ENCODE measurements at places on chromosomes 1 and 21.

DNA sequence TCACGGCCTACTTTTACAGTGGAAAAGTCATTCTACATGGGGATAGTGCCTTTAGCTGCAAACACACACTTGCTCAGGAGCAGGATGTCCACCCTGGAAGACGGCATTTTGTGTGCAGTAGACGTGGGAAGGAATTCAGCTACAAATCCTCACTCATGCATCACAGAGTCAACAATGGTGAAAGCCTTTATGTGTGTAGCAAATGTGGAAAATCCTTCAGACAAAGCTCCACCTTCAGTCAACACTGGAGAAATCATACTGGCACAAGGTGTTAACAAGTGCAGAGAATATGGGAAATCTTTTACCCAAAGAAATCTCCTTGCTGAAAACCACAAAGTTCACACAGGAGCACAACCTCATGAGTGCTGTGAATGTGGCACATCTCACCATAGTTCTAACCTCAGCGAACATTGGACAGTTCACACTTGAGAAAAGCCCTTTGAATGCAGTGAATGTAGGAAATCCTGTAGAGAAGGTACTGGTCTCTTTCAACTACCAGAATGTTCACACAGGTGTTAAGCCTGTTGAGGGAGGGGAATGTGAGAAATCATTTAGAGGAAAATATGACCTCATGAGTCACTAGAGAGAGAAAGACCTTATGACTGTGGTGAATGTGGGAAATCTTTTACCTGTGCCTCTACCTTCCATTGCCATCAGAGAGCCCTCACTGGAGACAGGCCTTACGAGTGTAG is 101.8 kb downstream of the PTGS2 start:
- no peak for DNase-seq

DNA sequence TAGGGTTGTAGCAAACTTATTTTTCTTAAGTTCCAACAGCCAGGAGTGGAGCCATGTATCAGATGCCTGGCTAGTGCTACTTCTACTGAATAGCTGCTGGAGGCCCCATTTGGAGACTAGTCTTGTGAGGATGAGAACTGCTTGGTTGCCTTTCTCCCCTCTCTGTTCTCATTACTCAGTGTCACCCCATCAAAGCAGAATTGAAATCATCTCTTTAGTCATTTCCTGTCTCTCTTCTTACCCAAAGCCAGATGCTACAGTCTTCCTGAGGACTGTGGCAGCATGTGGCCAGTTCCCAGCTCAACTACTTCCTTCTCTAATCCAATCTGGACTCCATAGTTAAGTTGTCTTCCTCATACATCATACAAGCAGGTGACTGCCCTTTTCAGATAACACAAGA is 197.5 kb downstream of the BRINP2 start:
- DNase-seq, result peak; percentile 26

DNA sequence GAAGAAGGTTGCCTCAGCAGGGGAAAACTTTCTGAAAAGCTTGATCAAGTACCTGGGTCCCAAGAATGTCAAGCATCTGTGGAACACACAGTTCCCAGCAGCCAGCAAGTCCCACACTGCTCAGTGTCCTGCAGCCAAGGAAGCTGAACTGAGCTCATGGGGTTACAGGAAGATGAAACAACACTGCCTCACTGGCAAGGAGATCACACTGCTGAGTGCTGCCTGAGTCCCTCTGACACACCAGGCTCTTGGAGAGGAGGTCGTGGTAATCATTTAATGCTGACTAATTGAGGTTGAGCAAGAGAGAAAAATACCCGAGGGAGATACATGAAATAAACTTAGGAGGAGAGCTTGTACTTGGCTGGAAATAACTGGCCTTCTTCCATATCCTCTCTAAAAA is 75.2 kb downstream of the MPZL1 start:
- peak; percentile 93 for DNase-seq

DNA sequence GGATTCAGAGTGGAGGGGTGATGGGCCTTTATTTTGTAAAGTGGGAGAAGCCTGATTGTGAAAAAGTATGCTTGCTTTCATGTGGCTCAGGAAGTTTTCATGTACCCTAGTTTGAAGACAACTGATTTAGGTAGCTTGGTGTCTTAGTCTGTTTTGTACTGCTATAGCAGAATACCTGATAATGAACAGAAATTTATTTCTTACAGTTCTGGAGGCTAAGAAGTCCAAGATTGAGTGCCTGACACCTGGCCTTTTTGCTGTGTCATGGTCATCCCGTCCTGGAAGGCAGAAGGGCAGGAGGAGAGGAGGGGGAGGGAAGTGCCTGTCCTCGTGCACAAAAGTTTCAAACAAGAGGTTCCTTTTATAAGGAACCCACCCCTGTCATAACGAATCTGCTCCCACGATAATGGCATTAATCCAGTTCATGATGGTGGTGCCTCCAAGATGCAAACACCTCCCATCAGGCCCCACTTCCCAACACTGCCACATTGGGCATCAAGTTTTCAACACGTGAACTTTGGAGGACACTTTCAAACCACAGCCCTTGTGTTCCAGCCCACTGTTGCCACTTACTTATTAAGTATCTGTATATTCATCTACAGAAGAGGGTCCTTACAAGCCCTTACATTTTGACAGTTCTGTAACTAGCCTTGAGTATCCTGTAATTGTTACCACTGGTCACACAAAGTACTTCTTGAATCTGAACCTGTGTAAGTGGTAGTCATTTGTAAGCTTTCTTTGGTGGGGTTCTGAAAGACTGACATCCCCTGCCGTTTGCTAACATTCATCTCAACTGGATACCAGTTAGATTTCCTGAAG is 9.5 kb downstream of the UCK2 start:
- no peak for DNase-seq

GRCh38 chr1:72060466-72061245 is 221.7 kb downstream of the NEGR1 start:
- no peak for DNase-seq

DNA sequence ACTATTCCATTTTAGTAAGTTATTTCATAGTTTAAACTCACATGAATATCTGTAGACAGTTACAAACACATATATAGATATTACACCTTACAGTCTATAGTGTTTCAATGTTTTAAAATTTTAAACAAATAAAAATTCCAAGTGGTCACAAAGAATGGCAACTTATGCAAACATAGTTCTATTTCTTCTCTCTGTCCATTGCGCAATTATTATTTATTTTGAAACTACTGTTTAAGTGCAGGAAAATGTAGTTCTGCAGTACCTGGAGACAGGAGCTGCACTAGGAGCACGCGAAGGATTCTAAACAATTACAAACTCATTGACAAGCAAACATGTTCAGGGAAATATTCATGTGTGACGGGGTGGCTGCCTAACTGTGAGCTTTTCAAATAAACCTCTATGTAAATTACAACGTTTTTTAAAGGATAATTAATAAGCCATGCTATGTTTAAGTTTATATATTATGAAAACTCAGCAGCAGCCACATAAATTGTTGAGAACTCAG is 312.0 kb upstream of the DUSP10 start:
- no peak for DNase-seq

DNA sequence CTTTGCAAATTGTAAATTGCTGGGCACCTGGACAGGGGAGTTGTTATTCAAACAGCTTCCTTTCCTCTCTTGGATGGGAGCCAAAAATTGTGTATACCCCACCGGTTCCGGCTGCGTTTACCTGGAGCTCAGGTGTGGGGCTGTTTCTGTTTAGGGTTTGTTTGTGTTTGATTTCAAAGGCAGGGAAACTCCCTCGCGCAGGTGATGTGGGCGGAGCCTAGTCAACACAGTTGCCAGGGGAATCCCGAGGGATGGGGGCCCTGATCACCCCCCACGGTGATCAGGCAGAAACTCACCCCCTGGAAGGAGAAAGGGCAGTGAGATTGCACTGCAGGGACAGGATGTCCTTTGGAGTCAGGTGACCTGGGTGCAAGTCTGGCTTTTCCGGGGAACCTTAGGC is 28.3 kb downstream of the CDCP2 start:
- DNase-seq, result no peak

GRCh38 chr1:15089258-15089992 is 64.1 kb upstream of the TMEM51 start:
- DNase-seq, result no peak

DNA sequence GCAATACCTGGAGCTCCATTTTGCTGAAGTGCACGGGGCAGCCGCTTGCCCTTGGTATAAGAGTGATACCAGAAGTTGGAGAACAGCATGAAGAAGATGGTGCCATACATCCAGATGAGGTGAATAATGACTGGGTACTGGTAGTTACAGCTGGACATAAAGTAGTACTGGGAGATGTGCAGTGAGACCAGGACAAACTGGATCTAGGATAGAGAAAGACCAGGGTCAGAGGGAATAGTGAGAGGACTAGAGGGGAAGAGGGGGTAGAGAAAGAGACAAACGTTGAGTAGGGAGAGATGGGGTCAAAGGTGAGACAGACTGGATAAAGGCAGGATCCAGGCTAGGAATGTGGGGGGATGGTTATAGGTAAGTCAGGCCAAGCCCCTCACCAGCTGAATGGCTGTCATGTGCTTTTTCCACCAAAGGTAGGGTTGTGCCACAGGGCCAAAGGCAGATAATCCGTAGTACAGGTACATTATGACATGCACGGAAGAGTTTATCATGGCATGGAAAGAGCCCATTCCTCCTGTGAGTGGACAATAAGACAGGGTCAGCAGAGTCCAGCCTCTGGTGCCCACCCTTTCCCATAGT is 3.8 kb downstream of the ELOVL1 start:
- DNase-seq, result no peak

- DNase-seq, result no peak
These were observed 45.6 kb downstream of the CHAF1B start for GRCh38 chr21:36430841-36431240.

GRCh38 chr1:31800674-31800967 is 15.2 kb downstream of the SPOCD1 start:
- DNase-seq, result no peak

DNA sequence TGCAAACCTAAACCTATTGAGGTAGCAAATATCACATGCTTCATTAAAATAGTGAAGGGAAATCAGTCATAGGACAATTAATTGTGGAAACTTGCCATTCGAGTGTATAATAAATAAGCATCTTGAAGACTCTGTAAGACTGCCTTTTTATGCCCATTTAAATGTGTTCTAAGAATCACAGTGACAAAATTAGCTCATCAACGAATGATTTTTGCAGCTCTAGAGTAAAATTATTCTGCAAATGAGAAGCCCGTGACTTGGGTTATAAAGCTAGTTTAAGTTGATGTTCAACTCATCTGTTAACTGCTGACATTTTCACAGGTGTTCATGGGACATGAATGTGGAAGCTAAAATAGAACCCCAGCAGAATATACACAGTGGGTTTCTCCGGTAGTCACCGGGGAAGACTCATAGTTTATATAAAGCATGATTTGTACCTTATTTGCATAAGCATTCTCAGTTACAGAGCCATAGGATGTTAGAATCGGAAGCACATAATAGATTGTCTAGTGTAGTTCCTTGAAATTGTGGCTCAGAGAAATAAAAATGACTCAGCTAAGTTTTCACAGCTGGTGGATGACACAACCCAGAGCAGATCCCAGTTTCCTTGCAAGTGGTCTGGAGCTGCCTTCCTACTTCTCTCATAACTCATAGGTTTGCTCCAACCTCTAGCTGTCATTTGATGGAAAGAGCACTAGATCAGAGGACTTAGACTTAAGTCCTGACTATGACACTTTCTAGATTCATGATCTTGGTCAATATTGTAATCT is 107.3 kb downstream of the UCHL5 start:
- DNase-seq, result peak; percentile 94

GRCh38 chr21:36479415-36480402 is at the start of gene CLDN14:
Gene CLDN14 (minus strand): TSS chr21:36480122. CDS start chr21:36461695, 18,427 bp downstream.
- no peak for DNase-seq

- no peak for DNase-seq
These were observed 2.7 kb downstream of the AMPD2 start for GRCh38 chr1:109622137-109622892.

DNA sequence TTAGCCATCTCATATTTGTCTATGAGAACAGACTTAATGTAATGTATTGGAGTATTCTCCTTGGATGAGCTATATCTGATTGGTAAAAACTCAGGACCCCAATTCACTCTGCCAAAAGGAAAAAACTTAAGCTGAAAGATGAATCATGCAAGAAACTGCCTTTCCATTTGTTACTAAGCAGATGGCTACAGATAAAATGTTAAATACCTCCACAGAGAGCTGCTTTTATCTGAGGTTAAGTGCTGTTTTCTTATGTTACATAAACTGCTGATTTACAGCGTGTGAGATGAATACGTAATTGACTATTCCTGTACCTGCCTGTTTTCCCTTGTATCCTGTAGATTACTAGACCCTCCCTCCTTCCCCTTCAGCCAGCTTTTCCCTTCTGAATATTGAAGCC is 49.3 kb downstream of the CLCA4 start:
- DNase-seq, result no peak

- no peak for DNase-seq
These were observed 405.1 kb upstream of the ADAMTS5 start for GRCh38 chr21:27371975-27372331.

DNA sequence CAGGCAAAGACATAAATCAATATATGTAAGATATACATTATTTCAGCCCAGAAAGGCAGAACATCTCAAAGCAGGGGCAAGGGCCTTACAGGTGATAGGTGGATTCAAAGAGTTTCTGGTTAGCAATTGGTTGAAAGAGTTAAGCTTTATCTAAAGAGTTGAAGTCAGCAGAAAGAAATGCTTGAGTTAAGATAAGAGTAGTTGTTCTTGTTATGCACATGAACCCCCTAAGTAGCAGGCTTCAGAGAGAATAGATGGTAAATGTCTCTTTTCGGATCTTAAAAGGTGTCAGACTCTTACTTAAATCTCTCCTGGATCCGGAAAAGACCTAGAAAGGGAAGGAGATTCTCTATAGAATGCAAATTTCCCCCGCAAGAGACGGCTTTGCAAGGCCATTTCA is 8.3 kb upstream of the ZBTB40 start:
- no peak for DNase-seq

- DNase-seq, result no peak
These were observed 30.1 kb upstream of the PLD5 start for GRCh38 chr1:242554577-242554976.

GRCh38 chr1:56803561-56804156 is 15.5 kb downstream of the FYB2 start:
- DNase-seq, result peak; percentile 34

DNA sequence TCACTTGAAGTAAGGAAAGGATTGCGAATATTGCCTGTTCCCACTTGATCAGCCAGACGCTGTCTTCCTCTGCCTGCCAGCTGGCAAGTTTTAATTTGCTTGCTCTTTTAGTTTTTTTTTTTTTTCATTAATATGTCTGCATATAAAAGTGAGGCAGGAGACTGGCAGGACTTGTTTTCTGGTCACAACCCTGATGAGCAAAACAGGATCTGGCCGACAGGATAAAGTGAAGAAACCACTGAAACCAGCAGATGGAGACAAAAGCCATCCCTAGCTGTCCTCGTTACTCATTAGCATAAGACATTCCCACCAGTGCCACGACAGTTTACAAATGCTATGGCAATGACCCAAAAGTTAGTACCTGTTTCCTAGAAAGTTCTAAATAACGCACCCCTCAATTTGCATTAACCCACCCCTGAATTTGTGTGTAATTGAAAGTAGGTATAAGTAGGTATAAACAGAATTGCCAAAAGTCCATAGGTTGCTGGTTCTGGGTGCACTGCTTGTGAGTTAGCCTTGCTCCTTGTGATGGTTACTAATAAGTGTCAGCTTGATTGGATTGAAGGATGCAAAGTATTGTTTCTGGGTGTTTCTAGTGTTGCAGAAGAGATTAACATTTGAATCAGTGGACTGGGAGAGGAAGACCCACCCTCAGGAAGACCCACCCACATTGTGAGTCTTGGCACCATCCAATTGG is 60.8 kb downstream of the ZNF684 start:
- peak; percentile 55 for DNase-seq

Measured in RKO (cell line).